ENCODE measurements at places on chromosomes 16 and 17. TPM values are rescaled to one million over a fixed set of nuclear protein-coding genes. Genes with fewer than 3 reads are reported as not detected.

FOXO3B gene
- total RNA-seq, result 9.4 TPM

DRC3 gene
- 1.6 TPM for total RNA-seq

TEKT1 gene
- 0.41 TPM for total RNA-seq

DPH1 gene
- 21.6 TPM for total RNA-seq

PITPNM3 gene
- 10.6 TPM for total RNA-seq

DNAH9 gene
- total RNA-seq, result 0.82 TPM

ARHGAP27 gene
- 1.2 TPM for total RNA-seq

AOC3 gene
- total RNA-seq, result 0.41 TPM

LGALS9 gene
- total RNA-seq, result 0.41 TPM

ADCY9 gene
- 6.5 TPM for total RNA-seq

KRT222 gene
- total RNA-seq, result 5.7 TPM

GSG1L gene
- total RNA-seq, result 5.3 TPM

IRF8 gene
- 3.7 TPM for total RNA-seq

FGF11 gene
- total RNA-seq, result 5.3 TPM

CMTM1 gene
- 4.1 TPM for total RNA-seq

TTLL6 gene
- total RNA-seq, result not detected

All from frontal cortex (tissue), 4 donors.